Stimulated activated CD8-positive, alpha-beta memory T cell treated with anti-CD3 and anti-CD28 coated beads, Interleukin-12 subunit alpha, Interleukin-12 subunit beta, amount 100 ng/mL, for 1 hour (primary cell): ENCODE measurements at places on chromosomes 13 and 19.

GRCh38 chr19:10289836-10290356, at the start of gene ICAM5:
ICAM5 (plus strand) TSS chr19:10289952; CDS start chr19:10290044, 92 bp downstream.
- no peak for DNase-seq

GRCh38 chr13:22357132-22357531, 686.3 kb downstream of the FGF9 start:
- DNase-seq: no peak

DNA sequence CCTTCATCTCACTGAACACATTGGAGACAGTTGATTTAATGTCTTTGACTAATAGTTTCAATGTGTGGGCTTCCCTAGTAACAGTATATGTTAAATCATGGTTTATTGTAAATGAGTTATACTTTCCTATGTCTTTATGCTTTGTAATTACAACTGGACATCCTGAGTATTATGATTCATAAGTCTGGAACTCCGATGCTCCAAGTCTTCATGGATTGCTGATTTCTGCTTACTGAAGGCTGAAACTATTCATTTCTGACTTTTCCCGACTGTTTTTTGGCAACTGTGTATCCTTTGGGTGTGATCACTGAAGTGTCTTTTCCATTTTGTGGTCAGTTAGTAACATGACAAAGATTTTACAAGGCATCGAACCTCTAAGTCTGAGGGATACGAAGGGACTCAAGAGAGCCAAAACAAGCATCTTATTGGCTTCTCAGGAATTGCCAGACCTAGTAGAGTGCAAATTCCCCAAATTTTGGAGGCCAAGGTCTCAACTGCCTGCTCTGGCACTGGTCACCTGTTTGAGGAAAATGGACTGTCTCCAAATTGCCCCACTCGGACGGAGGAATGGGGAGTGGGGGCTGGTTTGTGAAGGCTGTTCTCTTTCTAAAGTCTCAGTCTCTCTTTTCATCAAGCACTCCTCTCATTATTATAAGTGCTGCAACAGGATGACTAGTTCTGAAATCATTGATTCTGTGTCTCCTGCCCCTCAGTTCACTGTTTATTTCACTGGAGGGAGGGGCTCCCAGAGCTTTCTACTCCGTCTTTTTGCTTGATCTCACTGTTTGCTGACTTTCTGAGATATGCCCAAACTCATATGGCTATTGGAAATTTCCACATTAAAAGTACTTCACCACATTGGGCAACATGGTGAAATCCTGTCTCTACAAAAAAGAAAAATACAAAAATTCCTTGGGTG, 20.2 kb upstream of the CD70 start:
- no peak for DNase-seq

GRCh38 chr13:110312339-110313031, 5.4 kb downstream of the COL4A2 start:
- DNase-seq: no peak

- DNase-seq: no peak
Observed at GRCh38 chr13:110698689-110699088, 7.2 kb downstream of the CARS2 start.
